ENCODE measurements at places on chromosomes 1 and 21.

DNA sequence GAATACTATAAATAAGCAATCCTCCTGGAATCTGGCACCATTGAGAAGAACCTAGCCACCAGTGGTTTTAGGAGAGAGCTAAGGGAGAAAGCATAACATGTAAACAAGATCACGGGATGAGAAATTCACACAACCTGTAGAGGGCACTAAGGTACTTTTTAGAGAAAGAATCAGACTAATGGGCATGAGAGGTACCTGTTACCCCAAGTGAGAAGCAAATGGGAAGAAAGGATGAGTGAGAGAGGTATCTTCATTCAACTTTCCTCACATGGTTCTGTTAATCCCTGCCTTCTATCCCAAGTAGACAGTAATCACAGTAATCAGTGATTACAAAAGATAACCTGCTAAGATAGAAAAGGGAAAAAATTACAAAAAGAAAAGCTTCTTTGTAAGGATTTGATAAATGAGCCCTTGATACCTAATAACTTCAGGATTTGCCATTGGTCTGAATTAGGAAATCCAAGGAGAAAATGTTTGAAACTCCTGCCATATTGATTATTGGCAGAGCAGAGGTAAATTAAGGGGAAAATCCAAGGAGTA, 251.1 kb upstream of the ADGRL2 start:
- DNase-seq: no peak

GRCh38 chr1:165828103-165828668, 772 bp downstream of the UCK2 start:
- peak; percentile 70 for DNase-seq

DNA sequence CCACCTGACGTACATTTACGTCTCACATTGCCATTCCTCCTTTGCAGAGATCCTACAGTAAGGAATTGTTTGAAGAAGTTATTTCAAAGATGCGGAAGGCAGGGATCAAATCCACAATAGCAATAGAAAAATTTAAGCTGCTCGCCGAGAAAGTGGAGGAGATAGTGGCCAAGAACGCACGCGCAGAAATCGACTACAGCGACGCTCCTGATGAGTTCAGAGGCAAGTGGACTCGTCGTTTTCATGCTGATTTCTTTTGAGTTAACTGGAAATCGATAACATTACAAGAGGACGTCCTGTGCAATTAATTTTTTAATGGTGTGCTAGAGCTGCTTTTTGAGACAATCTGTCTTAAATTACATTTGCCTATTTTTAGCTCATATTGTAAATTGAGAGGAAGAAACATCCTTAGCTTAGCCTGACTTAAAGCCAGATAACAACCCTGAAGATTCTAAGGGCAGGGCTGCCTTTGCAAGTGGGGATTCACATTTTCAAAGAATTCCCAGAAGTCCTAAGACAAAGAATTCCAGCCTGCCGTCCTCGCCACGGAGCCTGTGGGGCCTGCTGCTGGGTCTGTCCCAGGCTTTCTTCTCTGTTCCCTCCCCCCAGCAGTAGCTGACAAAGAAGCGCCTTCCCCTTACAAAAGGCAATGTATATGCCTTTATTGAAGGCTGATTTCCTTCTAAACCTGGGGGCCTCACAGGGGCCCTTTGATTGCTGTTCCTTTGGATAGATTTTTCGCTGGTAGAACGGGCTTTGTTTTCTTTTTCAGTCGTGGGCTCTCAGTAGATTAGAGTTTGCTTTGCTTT, 31.6 kb upstream of the KIF1B start:
- no peak for DNase-seq

DNA sequence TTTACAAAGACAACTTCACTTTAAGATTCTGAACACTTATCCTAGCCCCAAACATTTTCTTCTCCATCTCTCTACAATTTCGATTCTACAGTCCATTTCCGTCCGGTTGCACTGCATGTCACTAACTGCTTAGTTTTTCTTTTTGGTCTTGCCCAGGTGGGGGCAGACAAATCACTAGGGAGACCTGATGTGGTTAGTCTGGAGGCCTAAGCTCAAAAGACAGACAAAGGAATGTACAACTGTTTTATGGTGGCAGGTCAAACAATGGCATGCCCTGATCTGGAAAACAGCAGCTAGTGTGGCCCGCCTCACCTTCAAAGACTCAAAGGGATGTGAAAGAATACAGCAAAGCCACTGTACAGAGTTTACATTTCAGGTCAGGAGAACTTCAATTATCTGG, 3.8 kb downstream of the ETV3 start:
- no peak for DNase-seq

DNA sequence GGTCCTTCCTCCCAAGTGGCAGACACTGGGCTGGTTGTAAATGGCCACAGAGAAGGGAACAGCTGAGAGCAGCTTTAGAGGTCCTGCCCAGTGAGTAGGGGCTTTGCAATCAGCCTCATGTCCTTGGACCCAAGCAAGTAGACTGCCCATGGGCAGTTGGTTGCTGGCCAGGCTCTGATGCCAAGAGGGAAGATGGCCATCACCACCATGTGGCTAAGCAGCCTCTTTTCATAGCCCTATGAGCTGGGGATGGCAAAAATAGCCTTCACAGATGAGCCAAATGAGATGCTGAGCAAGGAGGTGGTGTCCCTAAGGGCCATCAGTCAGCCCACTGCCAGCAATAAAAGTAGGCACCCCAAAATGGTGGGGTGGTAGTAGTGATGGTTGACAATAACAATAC, 3.2 kb downstream of the DISP3 start:
- DNase-seq: no peak

GRCh38 chr1:166032572-166033371, 134.0 kb downstream of the FAM78B start:
- DNase-seq: no peak

DNA sequence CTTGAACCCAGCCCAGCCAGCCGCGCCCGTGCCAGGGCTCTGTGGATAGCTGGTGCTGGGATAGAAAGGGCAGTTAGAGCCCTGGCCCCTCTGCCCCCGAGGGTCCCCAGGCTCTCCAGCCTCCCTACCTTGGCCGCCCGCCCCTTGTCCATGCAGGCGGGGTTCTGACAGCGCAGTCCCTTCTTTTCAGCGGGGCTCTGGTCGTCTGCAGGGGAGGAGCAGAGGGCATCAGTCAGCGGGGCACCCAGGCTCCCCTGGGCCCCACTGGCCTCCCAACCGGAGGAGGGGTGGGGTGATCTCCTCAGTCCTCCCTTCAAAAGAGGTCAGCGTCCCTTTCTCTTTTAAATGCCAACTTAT, 4.9 kb upstream of the PLEKHG5 start:
- no peak for DNase-seq

- no peak for DNase-seq
These were observed 726 bp upstream of the FCER1G start for GRCh38 chr1:161214369-161214768.

- peak; percentile 10 for DNase-seq
These were observed 63.4 kb upstream of the NEK2 start for GRCh38 chr1:211738691-211739301.

DNA sequence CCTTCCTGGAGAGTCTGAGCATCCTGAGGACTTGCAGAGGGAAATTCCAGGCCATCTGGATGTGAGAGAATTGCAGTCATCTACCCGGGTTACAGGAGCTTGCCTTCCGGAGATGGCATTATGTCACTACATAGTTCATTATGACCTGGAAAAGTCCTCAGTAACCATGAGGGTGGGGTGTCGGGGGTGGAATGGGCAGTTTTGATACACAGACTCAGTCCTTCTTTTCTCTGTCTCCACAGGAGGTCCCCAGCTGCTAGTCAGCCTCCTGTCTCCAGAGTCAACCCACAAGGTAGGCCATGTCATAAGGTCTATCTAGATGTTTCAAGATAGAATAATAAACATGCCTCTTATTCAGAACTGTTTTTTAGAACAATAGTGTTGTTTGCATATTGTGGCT, 268.2 kb upstream of the SGIP1 start:
- no peak for DNase-seq

DNA sequence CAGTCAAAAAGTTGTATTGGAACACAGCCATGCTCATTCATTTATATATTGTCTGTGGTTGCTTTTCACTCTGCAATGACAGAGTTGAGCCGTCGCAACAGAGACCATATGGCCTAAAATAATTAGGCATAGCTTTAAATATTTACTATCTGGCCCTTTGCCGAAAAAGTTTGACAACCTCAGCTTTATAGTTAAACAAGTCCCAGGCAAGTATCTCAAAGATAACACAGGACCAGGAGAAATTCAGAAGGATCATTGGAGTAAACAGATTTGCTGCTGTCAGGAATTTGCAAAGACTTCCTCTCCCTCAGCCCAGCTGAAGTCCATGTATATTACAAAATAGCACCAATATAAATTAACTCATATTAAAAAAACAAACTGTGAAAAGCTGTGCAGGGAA, 34.4 kb downstream of the NID1 start:
- no peak for DNase-seq

DNA sequence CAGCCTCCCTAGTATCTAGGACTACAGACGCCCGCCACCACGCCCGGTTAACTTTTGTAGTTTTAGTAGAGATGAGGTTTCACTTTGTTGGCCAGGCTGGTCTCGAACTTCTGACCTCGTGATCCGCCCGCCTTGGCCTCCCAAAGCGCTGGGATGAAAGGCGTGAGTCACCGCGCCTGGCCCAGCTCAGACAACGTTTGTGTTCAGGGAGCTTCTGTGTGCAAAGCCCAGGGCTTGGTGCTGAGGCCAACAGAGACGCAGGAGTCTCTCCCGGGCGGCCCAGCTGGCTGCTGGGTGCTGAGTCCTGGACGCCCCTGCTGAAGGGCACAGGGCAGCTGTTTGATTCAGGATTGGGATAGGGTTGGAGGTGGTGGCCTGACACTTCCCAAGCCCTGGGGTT, 3.0 kb downstream of the PRKCZ start:
- DNase-seq: no peak

DNA sequence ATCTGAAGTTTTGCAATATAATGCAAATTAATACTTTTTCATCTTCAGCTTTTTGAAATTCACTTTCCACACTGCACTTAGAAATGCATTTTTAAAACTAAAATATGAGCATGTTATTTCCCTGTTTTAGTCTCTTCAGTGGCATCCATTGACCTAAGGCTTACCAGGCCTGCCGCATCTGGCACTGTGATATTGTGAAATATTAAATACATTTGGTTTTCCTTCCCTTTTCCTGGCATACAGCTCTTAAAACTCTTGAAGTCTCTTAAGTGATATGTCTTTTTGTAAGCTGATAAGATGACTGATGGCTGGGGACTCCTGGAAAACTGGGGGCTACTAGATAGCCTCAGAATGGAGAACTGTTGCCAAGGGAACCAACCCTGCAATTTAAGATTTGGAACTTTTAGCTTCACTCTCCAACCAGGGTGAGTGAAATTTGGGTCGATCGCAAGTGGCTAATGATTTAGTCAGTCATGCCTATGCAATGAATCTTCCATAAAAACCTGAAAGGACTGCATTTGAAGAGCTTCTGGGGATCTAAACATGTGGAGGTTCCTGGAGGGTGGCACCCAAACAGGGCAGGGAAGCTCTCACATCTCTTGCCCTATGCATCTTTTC, 75.5 kb upstream of the PDC start:
- no peak for DNase-seq

DNA sequence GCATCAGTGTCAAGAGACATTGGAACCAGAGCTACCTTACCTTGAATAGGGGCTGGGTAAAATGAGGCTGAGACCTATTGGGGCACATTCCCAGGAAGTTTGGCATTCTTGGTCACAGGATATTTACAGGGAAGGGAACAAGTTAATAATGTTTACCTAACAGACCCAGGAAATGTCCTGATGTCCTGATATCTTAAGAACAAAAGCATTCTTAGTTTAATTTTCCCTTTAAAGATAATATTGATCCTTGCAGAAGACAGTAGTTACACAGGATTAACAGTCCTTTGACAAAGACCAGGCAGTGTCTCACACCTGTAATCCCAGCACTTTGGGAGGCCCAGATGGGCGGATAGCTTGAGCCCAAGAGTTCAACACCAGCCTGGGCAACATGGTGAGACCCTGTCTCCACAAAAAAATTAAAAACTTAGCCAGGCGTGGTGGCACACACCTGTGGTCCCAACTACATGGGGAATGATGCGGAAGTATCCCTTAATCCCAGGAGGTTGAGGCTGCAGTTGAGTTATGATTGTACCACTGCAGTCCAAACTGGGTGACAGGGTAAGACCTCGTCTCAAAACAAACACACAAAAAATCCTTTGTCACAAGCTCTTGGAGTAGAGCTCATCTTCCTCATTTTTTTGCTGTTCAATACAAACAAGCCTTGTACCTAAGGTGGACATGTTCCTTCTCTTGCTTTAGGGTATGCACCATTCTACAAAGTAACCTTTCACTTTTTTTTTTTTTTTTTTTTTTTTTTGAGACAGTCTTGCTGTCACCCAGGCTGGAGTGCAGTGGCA, 1.3 kb upstream of the TOMM20 start:
- no peak for DNase-seq

DNA sequence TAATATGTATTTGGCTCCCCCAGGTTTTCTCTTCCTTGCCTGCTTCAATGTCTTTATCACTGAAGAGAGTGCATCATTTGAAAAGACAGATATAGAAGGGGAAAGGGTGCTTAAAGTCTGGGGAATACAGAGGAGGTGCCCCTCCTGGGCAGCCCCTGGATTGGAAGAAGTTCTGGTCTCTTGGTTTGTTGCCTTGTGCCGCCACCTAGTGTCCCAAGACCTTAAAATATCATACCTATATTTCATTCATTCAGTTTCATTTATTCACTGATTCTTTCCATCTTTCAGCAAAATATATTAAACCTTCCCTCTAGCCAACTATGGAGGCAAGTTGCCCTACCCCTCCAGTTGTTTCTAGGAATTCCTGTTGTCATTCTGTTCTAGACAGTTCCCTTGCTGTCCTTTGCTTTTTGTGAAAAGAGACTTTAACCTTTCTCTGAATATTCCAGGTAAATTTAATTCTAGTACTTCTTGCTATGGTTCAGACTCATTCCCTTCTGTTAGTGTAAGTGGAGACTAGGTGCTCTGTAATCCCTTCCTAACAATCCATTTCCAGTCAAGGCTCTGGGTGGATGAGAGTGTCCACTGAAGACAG, 56.1 kb downstream of the MEF2D start:
- DNase-seq: peak; percentile 53

DNA sequence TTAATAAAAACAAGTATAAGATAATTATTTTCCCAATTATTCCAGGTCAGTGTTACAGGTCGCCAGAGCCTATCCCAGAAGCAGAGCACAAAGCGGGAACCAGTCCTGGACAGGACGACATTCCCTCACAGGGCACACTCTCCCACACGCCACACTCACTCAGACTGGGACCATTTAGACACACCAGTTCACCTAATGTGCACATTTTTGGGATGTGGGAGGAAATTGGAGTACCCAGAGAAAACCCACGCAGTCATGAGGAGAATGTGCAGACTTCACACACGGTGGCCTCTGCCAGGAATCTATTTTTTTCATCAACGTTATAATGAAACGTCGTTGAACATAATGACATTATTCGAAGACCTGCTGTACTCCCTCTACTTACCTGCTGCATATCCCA, 20.5 kb upstream of the NRDC start:
- DNase-seq: no peak

DNA sequence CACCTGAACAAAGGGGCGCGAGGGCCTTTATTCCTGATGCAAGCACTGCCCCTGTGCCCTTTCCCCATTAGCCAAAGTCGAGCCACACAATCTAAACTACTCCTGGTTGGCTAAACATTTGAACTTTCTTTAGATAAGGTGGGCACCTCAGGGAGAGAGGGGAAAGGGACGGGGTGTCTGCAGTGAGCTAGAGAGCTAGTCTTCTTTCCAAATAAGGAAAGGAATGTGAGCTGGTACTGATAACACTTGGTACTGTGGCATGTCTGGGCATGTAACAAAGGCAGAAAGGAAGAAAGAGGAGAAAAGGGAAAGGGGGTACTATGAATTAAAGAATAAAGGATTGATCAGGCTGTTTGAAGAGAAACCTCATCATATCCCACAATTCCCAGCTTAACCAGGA, 62.8 kb downstream of the OVGP1 start:
- DNase-seq: no peak

GRCh38 chr1:223401873-223402789, 8.9 kb downstream of the CCDC185 start:
- no peak for DNase-seq

All from stimulated activated CD4-positive, alpha-beta T cell treated with anti-CD3 and anti-CD28 coated beads, Interleukin-2, amount 100 ng/mL, for 24 hours (primary cell).